ENCODE measurements at places on chromosomes 7 and 10.

GRCh38 chr10:119087271-119087882 lies 6.8 kb upstream of the EIF3A start:
- DNase-seq, result no peak

- DNase-seq, result no peak
Observed at GRCh38 chr10:5895804-5896203, 5.8 kb downstream of the FBH1 start.

- DNase-seq, result peak; percentile 67
Observed at GRCh38 chr10:35300063-35300699, 36.1 kb upstream of the CCNY start.

GRCh38 chr10:10677479-10677878 lies 340.2 kb upstream of the CELF2 start:
- DNase-seq, result peak; percentile 13

DNA sequence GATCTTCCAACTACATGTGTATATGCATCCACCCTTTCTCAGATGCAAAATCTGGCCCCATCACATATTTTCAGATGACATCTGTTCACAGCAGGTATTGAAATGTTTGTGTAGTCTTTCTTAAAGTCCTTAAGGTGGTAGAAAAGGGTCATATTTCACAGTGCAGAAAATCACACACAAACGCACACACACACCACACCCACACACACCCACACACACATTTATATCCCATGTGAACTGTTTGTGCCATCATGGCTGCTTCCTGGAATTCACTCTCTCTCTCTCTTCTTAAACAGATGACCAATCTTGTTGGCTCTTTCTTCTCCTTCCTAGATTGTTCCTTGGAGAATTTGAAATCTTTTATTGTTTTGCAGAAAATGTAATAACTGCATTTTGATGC lies 663.0 kb upstream of the GRM3 start:
- DNase-seq, result no peak

GRCh38 chr7:135459951-135460567 lies 49.8 kb downstream of the CNOT4 start:
- DNase-seq, result no peak

DNA sequence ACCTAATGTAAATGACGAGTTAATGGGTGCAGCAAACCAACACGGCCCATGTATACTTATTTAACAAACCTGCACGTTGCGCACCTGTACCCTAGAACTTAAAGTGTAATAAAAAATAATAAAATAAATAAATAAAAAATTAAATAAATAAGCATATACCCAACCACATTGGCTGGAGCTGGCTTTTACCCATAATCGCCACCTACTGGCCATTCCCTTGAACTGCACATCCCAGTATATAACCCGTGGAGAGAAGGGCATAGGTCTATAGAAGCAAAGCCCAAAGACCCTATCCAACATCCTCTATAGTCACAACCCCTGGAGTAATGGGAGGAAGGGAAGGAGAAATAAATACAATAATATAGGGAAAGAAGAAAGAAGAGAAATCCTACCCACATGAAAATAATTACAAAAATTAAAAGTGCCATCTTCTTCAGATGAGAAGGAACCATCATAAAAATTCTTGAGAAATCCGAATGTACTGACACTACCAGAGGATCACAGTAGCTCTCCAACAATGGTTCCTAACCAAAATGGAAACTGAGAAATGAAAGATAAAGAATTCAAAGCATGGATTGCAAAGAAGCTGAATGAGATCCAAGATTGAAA lies 65.6 kb downstream of the TWIST1 start:
- DNase-seq, result peak; percentile 18

- no peak for DNase-seq
Observed at GRCh38 chr10:93856349-93857145, 37.2 kb upstream of the SLC35G1 start.

- peak; percentile 30 for DNase-seq
Observed at GRCh38 chr10:133438711-133439273, 14.4 kb upstream of the SPRN start.

- DNase-seq, result no peak
Observed at GRCh38 chr7:17719998-17720397, 220.3 kb downstream of the SNX13 start.

DNA sequence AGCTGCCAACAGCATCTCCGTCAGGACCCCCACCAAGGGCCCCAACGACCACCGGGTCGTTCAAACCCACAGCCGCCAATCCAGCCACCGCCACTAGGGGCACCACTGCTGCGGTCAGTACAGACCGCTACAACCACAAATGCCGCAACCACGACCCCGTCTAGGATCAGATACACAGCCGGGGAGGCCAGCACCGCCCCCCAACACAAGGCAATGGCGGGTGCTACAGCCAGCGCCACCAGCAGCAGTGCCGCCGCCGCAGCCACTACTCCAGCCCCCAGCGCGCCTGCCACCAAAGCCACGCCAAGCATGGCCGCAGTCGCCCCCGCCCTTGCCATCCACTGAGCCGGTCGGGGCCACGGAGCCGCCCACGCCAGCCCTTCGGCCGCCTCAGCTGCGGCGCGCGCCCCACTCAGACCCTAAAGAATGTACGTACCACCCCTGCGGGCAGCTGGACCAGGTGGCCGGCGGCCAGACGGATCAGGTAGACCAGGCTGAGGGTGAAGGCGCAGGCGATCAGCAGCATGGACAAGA lies 473 bp downstream of the CYP51A1 start:
- no peak for DNase-seq

DNA sequence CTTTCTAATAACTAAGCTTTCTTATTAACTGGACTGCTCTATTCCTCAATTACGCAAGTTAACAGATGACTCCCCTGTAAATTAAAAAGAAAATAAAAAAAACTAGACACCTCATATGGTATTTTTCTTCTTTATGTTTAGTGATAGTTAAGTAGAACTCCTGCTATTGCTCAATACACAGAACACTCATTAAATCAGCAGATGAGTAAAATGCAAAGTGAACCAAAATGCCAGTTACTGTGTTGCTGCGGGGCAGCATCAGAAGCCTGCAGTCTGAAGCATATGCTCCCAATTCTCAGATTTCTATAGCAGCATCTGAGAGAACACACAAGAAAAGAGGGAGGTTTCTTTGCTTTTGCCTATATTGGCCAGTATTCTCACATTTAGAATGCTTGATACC lies 28.4 kb downstream of the CDK6 start:
- no peak for DNase-seq

DNA sequence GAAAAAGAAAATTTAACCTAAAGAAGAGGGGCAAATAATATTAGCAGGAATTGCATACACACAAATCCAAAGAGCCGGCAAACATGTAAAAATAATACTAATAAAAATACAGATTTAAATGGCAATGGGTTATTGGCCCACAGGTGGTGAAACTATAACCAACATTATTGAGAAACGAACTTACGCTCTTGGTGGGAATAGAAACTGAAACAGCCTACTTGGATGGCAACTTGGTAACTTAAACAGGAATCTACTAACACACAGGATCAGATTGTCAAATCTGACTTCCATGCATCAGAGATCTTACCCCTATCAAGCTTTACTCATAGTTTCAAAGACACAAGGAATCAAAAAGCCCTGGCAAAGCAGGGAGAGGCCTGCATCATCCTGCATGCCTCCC lies 66.5 kb downstream of the ANLN start:
- no peak for DNase-seq

- DNase-seq, result no peak
Observed at GRCh38 chr7:115319541-115319940, 397.6 kb downstream of the MDFIC start.

DNA sequence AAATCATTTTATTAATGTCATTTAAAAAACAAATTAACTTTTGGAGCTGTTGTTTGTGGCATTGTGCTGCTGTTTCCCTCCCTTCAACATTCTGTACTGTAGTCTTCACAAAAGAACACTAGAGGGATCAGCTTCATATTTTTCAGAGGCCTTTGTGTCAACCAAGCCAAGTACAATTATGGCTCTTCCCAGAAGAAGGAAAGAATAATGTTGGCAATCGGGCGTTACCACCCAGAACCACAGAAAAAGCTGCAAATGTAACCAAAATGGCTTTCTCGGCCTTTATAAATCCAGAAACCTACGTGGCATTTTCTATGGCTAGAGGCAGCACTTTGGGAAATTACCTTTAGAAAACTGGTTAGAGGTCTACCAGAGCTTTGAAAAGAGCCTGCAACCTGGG lies 98.8 kb upstream of the COL1A2 start:
- DNase-seq, result no peak

- DNase-seq, result no peak
Observed at GRCh38 chr7:91405092-91405788, 141.0 kb downstream of the FZD1 start.

DNA sequence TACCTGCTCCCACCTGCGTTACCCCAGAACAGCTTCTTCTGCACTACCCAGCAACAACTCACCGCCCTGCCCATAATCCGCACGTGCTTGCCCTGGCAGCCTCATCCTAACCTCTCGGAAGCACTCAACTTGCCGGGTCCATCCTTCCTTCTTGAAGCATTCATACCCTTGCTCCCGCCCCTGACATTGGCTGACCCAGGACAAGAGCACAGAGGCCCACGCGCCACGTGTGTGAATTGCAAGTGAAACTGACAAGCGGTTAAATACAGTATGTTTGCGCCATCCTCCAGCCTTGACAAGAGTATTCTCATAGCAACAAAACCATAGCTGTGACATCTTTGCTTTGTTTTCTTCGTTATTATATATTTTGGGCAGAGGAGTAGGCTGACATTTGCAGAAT lies 10.9 kb upstream of the OCM start:
- DNase-seq, result no peak

GRCh38 chr7:105337529-105337928 lies 51.2 kb downstream of the SRPK2 start:
- DNase-seq, result no peak

DNA sequence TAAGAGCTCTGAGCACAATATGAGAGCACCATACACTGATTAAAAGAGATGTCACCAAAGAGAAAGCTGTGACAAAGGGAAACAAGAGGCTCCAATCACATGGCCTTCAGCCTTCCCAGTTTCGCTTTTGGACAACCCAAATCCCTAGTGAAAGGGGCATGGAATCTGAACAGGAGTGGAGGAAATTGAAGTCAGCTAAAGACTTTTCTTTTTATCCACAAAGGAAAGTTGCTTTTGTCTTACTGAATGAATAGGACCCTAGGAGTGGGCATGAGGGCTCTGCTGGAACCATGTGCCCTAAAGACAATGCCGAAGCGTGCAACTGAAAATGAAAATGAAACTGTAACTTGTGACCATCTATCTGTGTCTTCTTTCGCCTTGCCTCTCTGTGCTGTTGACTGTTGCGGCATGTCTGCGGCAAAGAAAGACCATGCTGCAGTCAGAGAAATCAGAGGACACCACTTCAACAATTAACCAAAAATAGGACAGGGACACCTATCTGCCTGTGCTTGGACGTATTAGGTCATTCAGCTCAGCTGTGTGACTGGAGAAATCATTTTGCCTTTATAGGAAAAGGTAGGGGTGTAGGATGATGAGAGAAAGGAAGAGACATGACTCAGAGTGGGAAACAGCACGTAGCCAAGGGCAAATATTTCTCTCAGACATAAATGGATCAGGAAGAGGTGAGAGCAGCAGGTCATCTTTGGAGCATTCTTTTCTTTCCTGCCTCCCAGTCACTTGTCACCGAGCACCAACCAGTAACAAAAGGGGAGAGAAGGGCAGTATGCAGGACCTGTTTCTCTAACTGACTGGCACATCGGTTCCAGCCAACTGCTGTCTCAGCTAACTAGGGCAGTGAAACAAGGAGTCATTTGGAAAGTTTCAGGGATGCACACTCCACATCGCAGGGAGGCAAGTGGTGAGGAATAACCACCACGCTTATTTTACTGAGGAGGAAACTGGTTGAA lies 12.3 kb downstream of the CAV2 start:
- DNase-seq, result peak; percentile 96

GRCh38 chr10:31586723-31587638 lies 268.0 kb downstream of the ZEB1 start:
- no peak for DNase-seq

DNA sequence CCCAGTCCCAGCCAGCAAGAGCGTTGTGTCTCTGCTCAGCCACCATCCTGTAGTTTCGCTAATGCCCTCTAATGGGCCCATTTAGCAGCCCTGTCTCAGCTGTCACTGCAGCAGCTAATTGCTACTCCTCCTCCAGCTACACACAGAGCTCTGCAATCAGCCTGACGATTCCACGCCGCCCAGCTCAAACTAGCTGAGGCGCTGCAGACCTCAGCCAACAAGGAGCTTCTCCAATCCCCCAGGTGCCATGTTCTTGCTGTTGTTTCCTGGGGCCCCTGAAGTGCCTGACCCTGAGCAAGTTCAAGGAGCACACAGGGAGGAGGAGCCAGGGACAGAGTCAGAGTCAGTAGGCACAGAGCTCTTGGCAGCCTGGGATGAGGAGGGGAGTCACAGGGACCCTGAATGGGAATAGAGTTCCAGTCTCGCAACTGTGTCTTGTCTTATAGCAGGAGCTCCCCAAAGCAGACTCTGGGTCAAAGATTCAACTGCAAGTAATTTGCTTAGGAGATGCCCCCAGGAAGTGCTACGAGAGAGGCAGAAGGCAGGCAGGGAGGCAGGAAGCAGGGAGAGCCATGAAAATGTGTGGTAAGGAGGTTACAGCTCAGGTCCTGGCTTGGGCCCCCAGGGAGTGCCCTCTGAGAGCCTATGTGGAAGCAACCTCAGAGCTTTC lies 135.8 kb upstream of the UNC5B start:
- DNase-seq, result no peak

DNA sequence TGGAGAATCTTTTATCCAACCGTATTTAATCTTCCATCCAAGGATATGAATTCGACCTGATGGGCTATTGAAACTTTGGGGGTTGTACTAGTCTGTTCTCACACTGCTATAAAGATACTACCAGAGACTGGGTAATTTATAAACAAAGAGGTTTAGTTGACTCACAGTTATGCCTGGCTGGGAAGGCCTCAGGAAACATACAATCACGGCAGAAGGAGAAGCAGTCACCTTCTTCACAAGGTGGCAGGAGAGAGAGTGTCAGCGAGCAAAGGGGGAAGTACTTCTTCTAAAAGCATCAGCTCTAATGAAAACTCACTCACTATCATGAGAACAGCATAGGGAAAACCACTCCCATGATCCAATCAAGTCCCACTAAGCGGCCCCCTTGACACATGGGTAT lies 43.8 kb downstream of the EPDR1 start:
- DNase-seq, result no peak

GRCh38 chr10:133608855-133609254 lies 17.7 kb downstream of the FRG2B start:
- DNase-seq, result no peak

GRCh38 chr10:63836666-63837442 lies 315.7 kb downstream of the REEP3 start:
- no peak for DNase-seq

- no peak for DNase-seq
Observed at GRCh38 chr7:106289848-106290247, 5.1 kb upstream of the NAMPT start.

GRCh38 chr7:146090023-146090645 lies 26.5 kb upstream of the CNTNAP2 start:
- peak; percentile 33 for DNase-seq

Measured in Panc1 (cell line).